Stimulated activated CD4-positive, alpha-beta T cell treated with anti-CD3 and anti-CD28 coated beads, Interleukin-1b, Interleukin-23, amount 100 ng/mL, for 48 hours (primary cell): ENCODE measurements at places on chromosomes 11 and 22.

- no peak for DNase-seq
Observed at GRCh38 chr22:18952022-18952421, 15.9 kb upstream of the PRODH start.

- DNase-seq, result no peak
Observed at GRCh38 chr11:17748761-17749721, 14.5 kb downstream of the KCNC1 start.

DNA sequence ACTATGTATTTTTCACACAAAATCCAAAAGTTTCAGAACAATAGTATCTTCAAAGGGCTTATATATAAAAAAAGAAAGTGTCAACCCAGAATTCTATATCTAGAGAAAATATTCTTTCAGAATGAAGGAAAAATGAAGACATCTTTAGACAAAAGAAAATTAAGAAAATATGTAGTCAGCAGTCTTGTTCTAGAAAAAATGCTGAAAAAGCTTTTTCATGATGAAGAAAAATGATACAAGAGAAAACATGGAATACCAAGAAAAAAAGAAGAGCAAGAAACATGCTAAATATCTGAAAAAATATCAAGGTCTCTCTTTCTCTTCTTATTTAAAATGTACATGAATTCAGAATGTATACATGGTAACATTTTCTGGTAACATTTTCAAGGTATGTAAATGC lies 816.8 kb upstream of the FAT3 start:
- DNase-seq, result no peak

- no peak for DNase-seq
Observed at GRCh38 chr11:96194581-96195374, 148.2 kb downstream of the MAML2 start.

DNA sequence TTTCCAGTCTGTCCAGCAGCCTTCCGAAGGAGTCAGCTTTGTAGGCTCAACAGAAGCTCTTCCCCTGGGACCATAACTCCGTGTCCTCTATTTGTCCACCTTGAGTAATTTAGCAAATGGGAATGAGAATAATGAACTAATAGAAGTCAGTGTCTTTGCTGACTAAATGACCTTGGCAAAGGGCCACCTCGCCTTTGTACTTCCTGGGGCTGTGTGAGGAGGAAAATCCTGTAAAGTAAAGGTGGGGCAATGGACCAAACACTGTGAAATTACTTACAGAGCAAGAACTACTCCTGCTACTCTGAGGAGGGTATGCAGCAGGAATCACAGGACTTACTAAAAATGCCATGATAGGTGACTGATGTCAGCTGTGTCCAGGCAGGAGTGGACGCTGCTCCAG lies 36.2 kb upstream of the CSNK2A3 start:
- DNase-seq, result no peak

DNA sequence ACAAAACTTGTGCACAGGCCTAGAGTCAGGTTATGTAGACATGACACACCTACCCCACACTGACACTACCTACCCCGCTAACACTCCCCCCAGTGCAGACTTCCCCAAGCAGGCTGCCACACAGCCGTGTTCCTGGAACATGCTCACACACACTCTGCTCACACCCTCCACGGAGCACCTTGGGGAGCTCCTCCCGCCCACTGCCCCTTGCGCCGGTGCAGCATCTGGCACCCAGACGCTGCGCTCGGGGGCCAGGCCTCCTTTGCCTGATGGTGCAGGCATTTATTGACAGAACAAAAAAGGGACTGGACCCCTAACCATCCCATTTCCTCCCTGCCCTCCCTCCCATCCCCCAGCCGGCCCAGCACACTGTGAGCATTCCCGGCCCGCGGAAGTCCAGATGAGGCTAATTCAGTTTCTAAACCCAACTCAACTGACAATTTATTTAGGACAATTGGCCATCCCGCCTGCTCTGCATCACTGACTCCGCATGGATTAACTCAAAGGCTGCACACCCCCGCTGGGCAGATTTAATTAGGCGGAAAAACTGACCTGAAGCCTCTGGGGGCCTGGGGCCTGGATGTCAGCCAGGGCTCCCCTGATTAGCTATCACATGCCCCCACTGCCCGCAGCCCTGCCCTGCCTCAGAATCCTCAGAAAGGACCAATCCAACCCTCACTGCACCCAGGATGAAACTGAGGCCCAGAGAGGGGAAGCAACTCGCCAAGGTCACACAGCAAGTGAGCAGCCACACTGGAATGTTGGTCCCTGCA lies 30.1 kb downstream of the KCNC1 start:
- DNase-seq, result no peak

- no peak for DNase-seq
Observed at GRCh38 chr11:117428186-117428855, 100.7 kb downstream of the CEP164 start.

GRCh38 chr11:45170484-45170883 lies 24.0 kb downstream of the PRDM11 start:
- no peak for DNase-seq

DNA sequence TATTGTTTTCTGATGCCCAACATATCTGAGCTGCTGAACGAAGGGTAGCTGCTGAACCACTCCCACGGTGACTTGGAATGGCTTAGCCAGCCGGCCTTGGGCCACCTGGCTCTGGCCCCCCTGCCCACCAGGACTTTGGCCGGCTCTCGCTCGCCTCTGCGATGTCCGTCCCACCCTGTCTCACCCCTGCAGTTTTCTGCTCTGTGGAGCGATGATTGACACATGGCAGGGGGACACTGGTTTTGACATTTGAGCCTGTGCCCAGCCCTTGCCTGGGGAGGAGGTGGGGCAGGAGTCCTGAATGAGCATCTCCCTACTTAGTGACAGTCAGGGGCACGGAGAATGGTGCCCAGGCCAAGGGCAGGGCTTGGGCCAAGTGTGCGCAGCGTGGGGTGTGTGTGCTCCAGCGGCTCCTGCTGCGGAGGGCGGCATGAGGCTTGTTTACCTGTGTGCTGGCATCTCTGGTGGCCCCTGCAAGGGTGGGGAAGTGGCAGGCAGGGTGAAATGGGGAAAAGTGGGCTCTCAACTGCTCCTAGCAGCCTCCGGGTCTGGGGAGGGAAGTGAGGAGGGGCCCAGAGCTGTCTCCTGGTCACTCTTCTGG lies 15.7 kb upstream of the CDKN1C start:
- DNase-seq, result no peak

GRCh38 chr11:76910620-76911414 lies 50.1 kb downstream of the ACER3 start:
- DNase-seq, result no peak

- no peak for DNase-seq
Observed at GRCh38 chr22:33299245-33299956, 241.2 kb upstream of the SYN3 start.

DNA sequence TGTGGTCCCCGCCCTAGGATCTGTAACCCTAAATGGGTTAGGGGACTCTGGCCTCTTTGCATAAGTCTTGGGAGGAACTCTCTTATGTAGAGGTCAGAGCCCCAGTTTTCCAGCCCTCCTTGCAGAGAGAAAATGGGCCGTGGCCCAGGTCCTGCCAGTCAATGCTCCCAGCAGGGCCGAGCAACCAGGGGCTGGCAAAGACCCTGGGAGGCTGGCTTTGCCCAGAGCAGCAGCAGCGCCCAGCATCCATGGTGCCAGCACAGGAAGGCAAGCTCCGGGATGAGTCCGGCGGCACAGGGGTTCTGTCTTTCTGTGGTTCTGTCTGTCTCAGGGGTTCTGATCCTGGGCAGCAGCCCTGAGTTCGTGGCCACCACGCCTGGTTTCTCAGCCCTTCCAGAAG lies 684.8 kb downstream of the BRD1 start:
- no peak for DNase-seq

DNA sequence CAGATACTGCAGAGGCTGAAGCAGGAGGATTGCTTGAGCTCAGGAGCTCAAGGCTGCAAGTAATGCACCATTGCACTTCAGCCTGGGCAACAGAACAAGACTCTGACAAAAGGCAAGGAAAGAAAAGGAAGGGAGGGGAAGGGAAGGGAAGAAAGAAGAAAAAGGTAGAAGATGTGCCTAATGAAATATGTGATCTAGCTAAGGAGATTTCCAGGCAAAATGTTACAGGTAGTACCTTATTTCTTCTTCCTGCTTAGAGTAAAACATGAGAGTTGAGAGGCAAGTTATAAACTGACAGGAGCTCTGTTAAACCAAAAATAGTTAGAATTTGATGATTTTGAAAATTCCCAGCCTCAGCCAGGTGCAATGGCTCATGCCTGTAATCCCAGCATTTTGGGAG lies 4.7 kb upstream of the PELI3 start:
- no peak for DNase-seq

DNA sequence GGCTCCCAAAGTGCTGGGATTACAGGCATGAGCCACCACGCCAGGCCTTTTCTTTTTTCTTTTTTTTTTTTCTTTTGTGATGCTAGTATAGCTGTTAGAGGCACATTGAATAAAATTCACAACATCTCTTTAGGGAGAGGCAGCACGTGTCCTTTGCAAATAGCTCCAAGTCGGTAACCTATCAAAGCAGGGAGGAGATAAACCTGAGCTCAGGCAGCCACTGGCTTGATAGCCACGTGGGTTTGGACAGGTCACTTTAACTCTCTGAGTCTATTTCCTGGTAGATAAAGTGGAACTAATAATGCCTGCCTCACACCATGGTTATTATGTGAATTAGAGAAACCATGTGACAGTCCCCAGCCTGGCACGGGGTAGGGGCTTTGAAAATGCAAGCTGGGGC lies 43.1 kb upstream of the ATXN10 start:
- DNase-seq, result no peak

GRCh38 chr22:19569976-19570375 lies 45.8 kb upstream of the CLDN5 start:
- DNase-seq, result no peak

- DNase-seq, result no peak
Observed at GRCh38 chr11:66333220-66333877, 2.9 kb downstream of the RIN1 start.

DNA sequence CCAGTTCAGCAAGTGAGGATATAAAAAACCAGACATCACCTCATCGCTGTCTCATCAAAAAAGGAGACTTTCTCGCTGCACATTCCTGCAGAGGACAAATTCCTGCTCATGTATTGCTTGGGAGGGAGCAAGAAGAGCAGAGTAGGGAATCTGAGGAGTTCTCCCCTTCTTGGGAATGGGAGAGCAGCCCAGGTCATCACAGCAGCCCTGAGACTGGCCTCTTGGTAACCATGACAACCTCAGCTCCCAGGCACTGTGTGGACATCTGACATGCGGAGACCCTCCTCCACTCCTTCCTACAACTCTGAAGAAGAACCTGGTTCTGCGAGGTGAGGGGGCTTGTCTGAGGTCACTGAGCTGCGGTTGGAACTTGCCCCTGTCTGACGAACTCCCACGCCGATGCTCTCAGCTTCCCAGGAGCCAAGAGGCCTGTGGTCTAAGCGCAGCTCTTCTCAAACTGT lies 17.9 kb downstream of the RFPL1 start:
- DNase-seq, result no peak
